GM12865 (cell line): ENCODE measurements at places on chromosomes 3 and 15.

DNA sequence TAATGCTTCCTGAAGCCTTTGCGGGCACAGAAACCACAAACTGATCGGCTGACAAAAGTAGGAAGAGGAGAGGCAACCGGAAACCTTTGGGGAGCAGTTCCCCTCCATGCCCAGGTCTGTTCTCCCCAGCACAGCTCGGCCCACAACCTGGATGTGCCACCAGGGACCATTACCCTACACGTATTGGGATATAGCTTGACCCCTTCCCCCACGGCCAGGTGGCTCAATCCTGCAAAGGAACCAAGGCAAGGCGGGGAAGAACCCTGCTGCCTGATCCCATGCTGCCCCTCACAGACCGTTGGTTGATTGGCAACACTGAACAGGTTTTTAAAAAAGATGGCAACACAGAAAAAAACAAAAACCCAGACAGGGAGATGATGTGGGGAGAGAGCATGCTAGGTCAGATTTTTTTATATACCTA is 19.7 kb upstream of the TCAIM start:
- DNase-seq: no peak

DNA sequence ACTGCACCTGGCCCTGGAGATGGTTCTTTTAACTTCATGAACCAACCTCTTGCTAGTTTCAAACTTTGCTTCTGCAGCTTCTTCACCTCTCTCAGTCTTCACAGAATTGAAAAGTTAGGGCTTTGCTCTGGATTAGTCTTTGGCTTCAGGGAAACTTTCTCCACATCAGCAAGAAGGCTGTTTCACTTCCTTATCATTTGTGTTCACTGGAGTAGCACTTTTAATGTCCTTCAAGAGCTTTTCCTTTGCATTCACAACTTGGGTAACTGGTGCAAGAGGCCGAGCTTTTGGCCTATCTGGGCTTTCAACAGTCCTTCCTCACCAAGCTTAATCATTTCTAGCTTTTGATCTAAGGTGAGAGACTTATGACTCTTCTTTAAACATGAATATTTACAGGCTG is 15.7 kb upstream of the TM2D3 start:
- DNase-seq: no peak

GRCh38 chr15:70036585-70037291 is 61.0 kb downstream of the TLE3 start:
- peak; percentile 96 for DNase-seq

DNA sequence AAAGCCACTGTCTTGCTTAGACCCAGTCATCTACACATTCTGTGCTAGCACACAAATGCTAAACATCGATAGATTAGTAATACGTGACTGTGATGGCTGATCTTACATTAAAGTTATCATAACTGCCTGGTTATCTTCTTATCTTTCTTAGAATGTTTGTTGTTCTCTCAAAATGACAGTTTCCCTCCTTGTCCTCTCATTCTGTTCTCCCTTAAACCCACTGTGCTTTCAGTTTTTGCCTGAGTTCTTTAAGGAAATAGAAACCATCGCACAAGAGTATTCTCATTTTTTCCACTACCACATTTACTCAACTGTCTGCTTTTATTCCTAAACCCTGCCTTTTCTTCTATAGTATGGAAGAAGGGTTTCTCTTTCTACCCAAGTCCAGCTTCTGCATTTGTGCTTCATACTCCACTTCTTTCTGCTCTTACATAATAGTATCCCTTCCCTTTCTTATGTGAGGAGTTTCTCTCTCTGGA is 17.1 kb downstream of the STX19 start:
- no peak for DNase-seq

- no peak for DNase-seq
Observed at GRCh38 chr15:92457471-92458041, 63.9 kb downstream of the ST8SIA2 start.

DNA sequence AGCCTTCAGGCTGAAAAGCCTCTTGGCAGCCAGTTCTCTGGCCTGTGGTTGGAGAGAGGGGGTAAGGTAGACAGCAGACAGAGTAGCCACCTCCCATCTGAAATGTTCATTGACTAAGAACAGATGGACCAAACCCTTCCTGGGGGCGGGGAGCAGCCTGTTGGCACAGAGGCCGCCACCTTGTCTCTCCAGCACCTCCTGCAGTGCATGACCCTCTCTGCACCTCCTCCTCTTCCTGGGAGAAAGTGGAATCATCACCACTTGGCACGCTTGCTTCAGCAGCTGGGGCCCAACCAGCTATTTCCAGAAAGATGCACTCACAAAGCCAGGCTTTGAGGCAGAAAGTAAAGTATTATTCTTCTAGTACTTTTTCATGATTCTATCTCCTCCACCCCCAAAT is 313.4 kb upstream of the CHRM5 start:
- DNase-seq: no peak

GRCh38 chr3:120496278-120497002 is 45.6 kb upstream of the FSTL1 start:
- DNase-seq: no peak

DNA sequence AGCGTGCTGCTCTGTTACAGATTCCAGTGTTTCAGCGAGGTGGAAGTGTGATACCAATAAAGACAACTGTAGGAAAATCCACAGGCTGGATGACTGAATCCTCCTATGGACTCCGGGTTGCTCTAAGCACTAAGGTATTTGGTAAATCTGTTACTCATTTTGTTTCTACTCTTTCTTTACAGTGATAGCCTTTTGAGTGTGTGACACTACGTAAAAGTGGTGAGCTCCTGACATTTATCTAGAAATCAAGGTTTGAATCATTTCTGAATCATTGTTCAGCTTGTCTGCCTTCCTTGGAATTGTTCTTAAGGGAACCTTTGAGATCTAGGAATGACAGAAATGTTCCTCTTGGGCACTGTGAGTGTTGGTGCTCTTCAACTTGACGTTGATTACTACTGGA is 11.2 kb upstream of the CAPN3 start:
- DNase-seq: no peak

GRCh38 chr3:73614419-73614818 is 10.3 kb downstream of the PDZRN3 start:
- DNase-seq: no peak

DNA sequence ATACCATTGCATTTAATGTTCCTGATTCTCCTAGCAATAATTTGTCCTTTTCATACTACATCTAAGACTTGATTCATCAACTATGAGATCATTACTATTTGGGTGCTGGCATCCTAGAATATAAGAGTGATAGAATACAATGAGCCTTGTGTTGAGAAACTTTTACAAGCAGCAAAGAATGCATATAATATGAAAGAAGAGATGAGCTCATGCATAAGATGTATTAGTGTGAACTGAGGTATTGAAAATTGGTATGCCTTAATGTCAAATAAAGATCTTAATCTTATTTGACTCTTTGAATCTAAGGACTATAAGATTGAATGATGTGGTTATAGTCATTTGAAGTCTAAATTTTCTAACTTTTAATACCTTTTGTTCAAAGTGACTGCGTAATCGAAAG is 220.0 kb upstream of the ARHGEF26 start:
- no peak for DNase-seq

GRCh38 chr3:170413291-170413690 is 5.4 kb upstream of the CLDN11 start:
- no peak for DNase-seq

GRCh38 chr15:32867313-32867626 is 149.5 kb downstream of the GREM1 start:
- DNase-seq: no peak

- DNase-seq: no peak
Observed at GRCh38 chr3:119413603-119414280, 49.7 kb downstream of the TMEM39A start.

- no peak for DNase-seq
Observed at GRCh38 chr3:116240261-116240660, 205.0 kb downstream of the LSAMP start.

DNA sequence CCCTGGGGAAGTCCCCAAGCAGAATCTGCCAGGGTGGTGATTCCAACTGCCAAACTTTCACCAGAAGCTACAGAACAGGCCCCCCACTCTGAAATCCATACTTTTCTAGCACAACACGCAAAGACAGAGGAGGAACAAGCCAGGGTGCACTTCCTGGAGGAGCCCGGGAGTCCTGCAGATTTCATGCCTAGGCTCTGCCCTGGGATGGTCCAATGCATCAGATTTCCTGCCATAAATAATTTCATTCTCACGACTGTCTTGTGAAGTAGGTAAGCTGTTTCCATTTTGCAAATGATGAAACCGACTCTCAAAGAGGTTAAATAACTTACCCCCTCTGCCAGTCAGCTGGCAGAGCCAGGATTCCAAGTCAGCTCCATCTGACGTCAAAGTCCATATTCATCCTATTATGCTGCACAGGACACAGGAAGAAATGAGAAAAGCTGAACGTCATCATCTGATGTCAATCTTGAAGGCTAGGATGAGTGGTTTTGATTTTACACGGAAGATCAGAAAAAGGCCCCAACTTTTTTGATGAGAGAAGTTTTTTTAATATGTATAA is 134.8 kb upstream of the IGF1R start:
- no peak for DNase-seq

GRCh38 chr3:116000311-116000710 is 377.0 kb downstream of the GAP43 start:
- DNase-seq: peak; percentile 66

DNA sequence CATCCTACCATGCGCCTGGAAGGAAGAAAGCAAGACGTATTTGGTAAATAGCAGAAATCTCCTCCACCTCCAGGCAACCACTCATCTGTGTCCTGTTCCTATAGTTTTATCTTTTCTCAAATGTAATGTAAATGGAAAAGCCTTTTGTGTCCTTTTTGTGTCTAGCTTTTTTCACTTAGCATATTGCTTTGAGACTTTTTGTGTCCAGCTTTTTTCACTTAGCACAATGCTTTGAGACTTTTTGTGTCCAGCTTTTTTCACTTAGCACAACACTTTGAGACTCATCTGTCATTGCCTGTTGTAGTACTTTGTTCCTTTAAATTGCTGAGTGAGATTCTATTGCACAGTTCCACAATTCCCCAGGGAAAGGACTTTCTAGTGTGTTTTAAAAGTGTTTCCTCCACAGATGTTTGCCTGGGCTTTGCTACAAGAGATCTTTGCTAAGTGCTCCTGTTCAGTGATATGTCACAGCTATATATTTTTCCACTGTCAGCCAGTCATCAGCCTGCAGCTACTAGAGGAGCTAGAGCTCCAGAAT is 27.9 kb upstream of the MUC13 start:
- no peak for DNase-seq

GRCh38 chr15:66931768-66932633 is 133.4 kb upstream of the SMAD3 start:
- no peak for DNase-seq

- peak; percentile 37 for DNase-seq
Observed at GRCh38 chr15:20645956-20646355, 104.4 kb upstream of the GOLGA6L6 start.

- DNase-seq: no peak
Observed at GRCh38 chr3:181998828-181999227, 287.1 kb downstream of the SOX2 start.

GRCh38 chr3:51931756-51932155 is 9.9 kb downstream of the RRP9 start:
- DNase-seq: no peak

GRCh38 chr3:133490468-133491351 is 82.8 kb upstream of the CDV3 start:
- peak; percentile 91 for DNase-seq

DNA sequence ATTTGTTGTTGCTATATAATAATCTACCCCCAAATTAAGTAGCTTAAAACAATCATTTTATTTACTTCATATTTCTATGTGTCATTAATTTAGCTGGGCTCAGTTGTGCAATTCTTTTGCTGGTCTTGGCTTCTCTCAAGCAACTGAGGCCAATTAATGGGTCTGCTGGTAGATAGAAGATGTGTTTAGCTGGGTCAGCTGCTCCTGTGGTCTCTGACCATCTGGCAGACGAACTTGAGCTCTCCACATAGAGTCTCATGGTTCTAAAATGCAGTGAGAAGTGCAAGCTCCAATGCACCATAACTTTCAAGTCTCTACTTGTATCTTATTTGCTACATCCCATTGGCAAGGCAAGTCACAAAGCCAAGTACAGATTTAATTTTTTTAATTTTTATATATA is 515.6 kb downstream of the ZIC1 start:
- no peak for DNase-seq

GRCh38 chr15:34795267-34796081 is at the start of gene ACTC1:
ACTC1 (minus strand) TSS chr15:34795549; CDS start chr15:34794808, 741 bp downstream.
- DNase-seq: no peak

DNA sequence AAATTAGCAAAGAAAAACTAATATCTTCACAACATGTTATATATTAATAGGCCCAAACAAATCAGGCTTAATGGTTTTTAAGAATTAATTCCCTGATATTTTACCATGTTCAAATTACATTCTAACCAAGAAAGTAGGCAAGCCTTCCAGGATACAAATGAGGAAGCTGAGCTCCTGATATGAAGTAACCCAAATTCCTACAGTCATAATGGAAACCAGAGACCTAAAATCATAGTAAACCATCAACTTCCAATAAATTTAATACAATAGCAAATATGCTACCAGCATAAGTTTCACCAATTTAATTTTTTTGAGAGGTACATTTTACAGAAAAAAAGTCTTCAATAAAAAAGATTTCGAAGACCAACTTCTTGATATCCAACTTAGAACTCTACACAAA is 3.8 kb downstream of the DCBLD2 start:
- DNase-seq: no peak

GRCh38 chr3:63193647-63194046 is 84.5 kb upstream of the SYNPR start:
- peak; percentile 2 for DNase-seq

DNA sequence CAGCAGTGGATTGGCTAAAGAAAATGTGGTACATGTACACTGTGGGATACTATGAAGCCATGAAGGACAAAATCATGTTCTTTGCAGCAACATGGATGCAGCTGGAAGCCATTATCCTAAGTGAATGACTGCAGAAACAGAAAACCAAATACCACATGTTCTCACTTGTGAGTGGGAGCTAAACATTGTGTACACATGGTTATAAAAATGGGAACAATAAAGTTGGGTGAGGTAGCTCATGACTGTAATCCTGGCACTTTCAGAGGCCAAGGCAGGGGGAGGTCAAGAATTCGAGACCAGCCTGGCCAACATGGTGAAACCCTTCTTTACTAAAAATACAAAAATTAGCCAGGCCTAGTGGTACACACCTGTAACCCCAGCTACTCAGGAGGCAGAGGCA is 3.6 kb upstream of the OR4F6 start:
- DNase-seq: no peak

- DNase-seq: peak; percentile 47
Observed at GRCh38 chr3:152491922-152492321, 223.2 kb downstream of the MBNL1 start.

DNA sequence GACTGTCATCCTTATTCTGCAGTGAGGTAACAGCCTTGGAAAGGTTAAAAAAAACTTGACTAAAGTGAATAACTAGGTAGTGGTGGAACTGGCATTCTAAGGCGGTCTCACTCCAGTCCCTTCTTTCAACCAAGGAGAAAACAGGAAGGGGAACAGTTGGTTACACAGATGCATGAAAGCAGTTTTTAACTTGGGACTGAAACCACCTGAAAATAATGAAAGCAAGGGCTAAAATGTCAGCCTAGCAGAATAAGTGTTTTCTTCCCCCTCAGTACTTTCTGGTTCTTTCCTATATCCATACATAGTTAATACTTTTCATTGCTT is 748 bp upstream of the AVEN start:
- no peak for DNase-seq

- DNase-seq: no peak
Observed at GRCh38 chr3:105118905-105119304, 247.8 kb upstream of the ALCAM start.

GRCh38 chr3:128496019-128496601 is 3.1 kb upstream of the GATA2 start:
- no peak for DNase-seq

- DNase-seq: no peak
Observed at GRCh38 chr3:197270558-197271317, 27.7 kb downstream of the DLG1 start.
